ENCODE measurements at places on chromosomes 6 and 20.

GRCh38 chr20:34971561-34972235 lies 16.0 kb downstream of the MYH7B start:
- DNase-seq = no peak

- DNase-seq = no peak
Measured at GRCh38 chr6:51928320-51928719, 159.1 kb downstream of the PKHD1 start.

- DNase-seq = no peak
Measured at GRCh38 chr6:163136681-163137397, 277.7 kb upstream of the QKI start.

GRCh38 chr6:21596949-21597682 lies 3.6 kb downstream of the SOX4 start:
- peak; percentile 72 for DNase-seq

GRCh38 chr6:122947355-122947754 lies 48.7 kb upstream of the CLVS2 start:
- no peak for DNase-seq

DNA sequence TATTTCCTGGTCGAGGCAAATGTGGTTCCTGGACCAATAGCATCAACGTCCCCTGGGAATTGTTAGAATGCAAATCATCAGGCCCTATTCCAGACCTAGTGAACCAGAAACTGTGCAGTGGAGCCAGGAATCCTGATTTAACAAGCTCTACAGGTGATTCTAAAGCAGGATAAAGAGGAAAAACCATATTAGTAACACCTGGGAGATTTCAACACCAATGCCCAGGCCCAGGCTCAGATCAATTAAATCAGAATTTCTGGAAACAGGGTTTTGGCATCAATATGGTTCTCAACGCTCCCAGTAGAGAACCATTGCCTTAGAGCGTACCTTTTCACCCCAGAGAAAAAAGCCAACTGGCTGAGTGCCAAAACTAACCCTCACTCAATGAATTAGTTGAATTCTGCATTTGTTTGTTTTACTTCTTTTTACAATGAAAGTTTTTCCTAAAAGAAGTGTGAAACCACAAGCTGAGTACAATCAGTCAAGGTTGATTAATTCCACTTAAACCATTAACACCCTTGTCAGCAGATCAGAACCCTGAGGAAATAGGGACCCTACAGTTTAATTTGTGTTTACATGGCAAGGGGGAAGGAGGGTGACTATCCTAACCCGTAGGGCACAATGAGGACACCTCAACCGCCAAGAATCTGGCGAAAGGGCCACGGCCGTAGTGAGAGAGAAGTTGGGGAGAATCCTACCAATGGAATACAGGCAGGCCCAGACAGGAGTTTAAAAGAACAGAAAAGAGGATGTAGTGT lies 34.9 kb upstream of the LOC128125822 start:
- DNase-seq = no peak

GRCh38 chr6:170152989-170153388 lies 137.9 kb downstream of the DLL1 start:
- DNase-seq = peak; percentile 89

DNA sequence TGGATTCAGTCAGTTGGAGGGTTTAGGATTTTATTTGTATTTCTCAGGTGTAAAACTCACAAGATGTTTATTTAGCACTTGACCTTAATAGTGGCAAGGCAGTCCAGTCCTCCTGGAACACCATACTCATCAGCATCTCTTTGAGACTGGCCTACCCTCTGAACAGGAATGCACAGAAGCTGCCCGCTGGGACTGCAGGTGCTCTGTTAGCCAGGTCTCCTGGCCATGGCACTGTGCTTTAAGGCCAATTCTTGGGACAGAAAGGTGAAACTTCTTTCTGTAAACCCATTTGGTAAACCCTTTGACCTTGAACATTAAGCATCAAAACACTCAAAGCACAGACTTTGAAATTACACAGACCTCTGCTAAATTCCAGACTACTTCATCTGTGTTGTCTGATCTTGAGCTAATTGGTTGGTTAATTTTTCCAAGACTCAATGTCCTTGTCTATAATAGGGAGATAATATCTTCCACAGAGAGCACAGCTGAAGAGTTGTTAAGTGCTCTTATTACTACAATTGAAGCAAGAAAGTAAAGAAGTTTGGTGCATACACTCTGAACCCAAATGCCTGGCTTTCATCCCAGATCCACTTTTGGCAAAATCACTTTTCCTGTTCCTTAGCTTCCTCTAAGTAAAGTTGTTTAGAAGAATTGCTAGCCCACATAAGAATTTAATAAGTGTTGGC lies 54.9 kb upstream of the NT5E start:
- DNase-seq = no peak
